Activated T-helper 1 cell treated with anti-CD3 and anti-CD28 coated beads, Interleukin-12 subunit alpha, Interleukin-12 subunit beta, Interleukin-2, Interleukin-4 antibody, amounts not matched to agents 30 ng/mL and 10 ng/mL and 1 ng/mL, durations not matched to agents 14 hours and 24 hours and 36 hours (primary cell): ENCODE measurements at places on chromosomes 5 and 9.

- no peak for DNase-seq
- H3K4me3 ChIP-seq: no peak overlapping the region
- H3K36me3 ChIP-seq: no peaks in the 10 kb centered on the region
- no peak overlapping the region for H3K27ac ChIP-seq
- no peaks in the 10 kb centered on the region for H3K4me1 ChIP-seq
- no peaks in the 10 kb centered on the region for H3K27me3 ChIP-seq
Measured at GRCh38 chr5:167361795-167362194, 929.6 kb upstream of the WWC1 start.

- H3K27ac ChIP-seq: no peak overlapping the region
- DNase-seq: no peak
- H3K36me3 ChIP-seq: peaks cover 31% of the 10 kb centered on the region
- H3K4me1 ChIP-seq: peaks cover 11% of the 10 kb centered on the region
Measured at GRCh38 chr9:112295174-112295573, 38.2 kb downstream of the PTBP3 start.

GRCh38 chr5:140221697-140222223, 46.8 kb downstream of the CYSTM1 start:
- peaks cover 34% of the 10 kb centered on the region for H3K4me1 ChIP-seq
- H3K36me3 ChIP-seq: no peaks in the 10 kb centered on the region
- DNase-seq: no peak
- H3K27me3 ChIP-seq: no peaks in the 10 kb centered on the region
- no peak overlapping the region for H3K4me3 ChIP-seq

DNA sequence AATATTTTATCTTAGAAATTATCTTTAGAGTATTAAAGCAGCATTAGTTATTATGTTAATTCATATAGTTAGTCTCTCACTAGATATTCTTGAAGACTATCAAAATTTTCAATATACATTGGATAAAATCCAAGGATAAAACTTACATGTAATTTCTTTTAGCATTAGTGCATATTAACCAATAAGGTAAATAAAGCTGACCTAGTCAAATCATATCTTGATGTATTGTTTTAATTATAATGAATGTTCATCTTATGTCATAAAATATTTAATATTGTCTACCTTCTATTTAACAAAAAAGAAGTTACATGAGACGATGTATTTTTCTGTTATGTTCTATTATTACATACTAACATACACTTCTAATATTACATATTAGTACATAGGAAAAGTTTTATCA, 301.7 kb upstream of the DAB2 start:
- no peaks in the 10 kb centered on the region for H3K4me1 ChIP-seq
- no peak overlapping the region for H3K4me3 ChIP-seq
- no peaks in the 10 kb centered on the region for H3K27me3 ChIP-seq
- no peak for DNase-seq
- H3K27ac ChIP-seq: no peak overlapping the region
- no peaks in the 10 kb centered on the region for H3K36me3 ChIP-seq

DNA sequence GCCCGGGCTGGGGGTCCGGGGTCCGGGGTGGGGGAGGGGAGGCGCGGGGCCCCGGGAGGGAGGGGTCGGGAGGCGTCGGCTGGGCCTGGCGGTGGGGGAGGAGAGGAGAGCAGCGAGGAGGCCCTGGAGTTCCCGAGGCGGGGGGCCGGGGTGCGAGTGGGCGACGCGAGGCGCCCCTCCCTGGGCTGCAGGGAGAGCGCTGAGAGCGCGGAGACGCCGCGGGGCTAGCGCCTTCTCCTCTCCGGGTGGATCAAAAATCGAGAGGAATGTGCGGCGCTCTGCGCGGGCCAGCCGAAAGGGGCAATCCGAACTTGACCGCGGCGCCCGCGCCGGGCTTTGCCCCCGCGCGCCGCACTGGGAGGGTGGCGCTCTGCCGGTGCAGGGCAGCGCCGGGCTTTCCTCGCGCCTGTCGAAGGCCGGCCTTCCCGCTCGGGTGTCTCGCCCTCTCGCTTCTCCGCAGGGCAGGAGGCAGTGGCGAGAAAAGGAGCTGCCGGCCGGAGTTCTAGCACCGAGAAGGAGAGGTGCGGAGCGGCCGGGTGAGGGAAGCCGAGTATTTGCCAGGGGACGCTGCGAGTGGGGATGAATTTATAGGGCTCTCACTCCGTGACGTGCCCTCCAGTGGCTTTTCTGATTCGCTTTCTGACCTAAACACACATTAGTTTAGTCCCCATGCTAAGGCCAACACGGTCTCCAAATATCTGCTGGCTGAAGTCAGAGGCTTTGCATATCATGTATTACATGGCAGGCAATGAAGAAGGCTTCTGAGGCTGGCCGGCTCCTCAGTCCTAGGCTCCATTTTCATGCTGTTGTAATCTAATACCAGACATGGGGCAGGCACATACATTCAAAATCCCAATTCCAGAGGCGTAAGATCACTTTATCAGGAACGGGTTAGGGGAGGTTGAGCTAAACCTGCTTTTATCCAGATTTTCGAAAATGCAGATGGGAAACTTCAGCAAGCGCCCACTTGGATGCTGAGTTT, 503 bp upstream of the GDNF start:
- peak overlapping the region; percentile 32 for H3K4me3 ChIP-seq
- DNase-seq: no peak
- H3K36me3 ChIP-seq: peaks cover 2% of the 10 kb centered on the region
- peaks cover 69% of the 10 kb centered on the region for H3K27me3 ChIP-seq
- H3K27ac ChIP-seq: no peak overlapping the region

DNA sequence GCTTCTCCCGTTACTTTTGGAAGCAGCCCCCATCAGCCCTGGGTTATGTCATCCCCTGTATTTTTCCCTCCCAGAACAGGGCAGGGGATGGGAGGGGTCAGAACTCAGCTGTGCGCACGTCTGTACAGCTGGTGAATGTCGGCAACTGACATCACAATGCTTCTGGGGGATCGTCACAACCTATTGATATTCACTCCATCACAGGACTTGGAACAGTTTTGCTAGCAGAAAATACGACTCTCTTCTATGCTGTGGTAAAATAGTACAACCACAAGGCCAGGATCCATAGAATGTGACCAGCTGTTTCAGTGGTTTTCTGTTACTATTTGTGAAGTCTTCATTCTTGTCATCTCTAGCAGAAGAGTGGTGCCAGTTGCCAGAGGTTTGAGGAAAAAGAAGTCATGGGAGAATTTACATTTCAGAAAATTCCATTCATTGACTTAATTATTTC, 77.1 kb upstream of the KLF4 start:
- no peaks in the 10 kb centered on the region for H3K27me3 ChIP-seq
- H3K36me3 ChIP-seq: no peaks in the 10 kb centered on the region
- no peak for DNase-seq
- H3K4me1 ChIP-seq: no peaks in the 10 kb centered on the region
- no peak overlapping the region for H3K27ac ChIP-seq
- H3K4me3 ChIP-seq: no peak overlapping the region

GRCh38 chr9:95653246-95653645, 136.5 kb upstream of the PTCH1 start:
- peaks cover 15% of the 10 kb centered on the region for H3K27me3 ChIP-seq
- no peak overlapping the region for H3K27ac ChIP-seq
- no peak for DNase-seq
- no peaks in the 10 kb centered on the region for H3K4me1 ChIP-seq

GRCh38 chr5:175856408-175857100, 14.8 kb upstream of the CPLX2 start:
- no peak overlapping the region for H3K27ac ChIP-seq
- H3K36me3 ChIP-seq: no peaks in the 10 kb centered on the region
- H3K4me1 ChIP-seq: no peaks in the 10 kb centered on the region
- no peak for DNase-seq

- peaks cover 2% of the 10 kb centered on the region for H3K27me3 ChIP-seq
- H3K4me1 ChIP-seq: no peaks in the 10 kb centered on the region
- no peak overlapping the region for H3K27ac ChIP-seq
- no peak overlapping the region for H3K4me3 ChIP-seq
- no peak for DNase-seq
- no peaks in the 10 kb centered on the region for H3K36me3 ChIP-seq
Measured at GRCh38 chr9:22457448-22457847, 10.8 kb downstream of the DMRTA1 start.

DNA sequence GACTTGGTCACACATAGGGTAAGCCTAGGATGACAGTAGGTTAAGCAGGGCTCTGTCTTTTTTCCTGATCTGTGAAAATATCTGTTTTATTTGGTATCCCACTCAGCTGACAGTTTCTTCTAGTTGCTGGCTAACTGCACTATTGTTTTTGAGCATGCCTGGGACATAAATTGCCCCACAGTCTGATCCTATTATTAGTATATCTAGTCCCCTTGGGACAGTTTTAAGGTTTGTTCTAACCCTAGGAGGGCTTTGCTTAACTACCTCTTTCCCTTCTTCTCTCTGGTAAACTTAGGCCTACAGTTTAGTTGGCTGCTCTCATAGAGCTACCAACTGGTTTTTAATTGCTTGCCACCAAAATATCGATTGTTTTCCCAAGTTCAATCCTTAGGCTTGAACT, 446.6 kb downstream of the ARHGEF28 start:
- H3K27me3 ChIP-seq: peaks cover 2% of the 10 kb centered on the region
- no peak for DNase-seq
- H3K36me3 ChIP-seq: no peaks in the 10 kb centered on the region
- no peak overlapping the region for H3K4me3 ChIP-seq

- H3K4me3 ChIP-seq: no peak overlapping the region
- H3K27ac ChIP-seq: no peak overlapping the region
- H3K27me3 ChIP-seq: peaks cover 5% of the 10 kb centered on the region
- DNase-seq: no peak
Measured at GRCh38 chr5:68821056-68821455, 272.8 kb upstream of the SLC30A5 start.

DNA sequence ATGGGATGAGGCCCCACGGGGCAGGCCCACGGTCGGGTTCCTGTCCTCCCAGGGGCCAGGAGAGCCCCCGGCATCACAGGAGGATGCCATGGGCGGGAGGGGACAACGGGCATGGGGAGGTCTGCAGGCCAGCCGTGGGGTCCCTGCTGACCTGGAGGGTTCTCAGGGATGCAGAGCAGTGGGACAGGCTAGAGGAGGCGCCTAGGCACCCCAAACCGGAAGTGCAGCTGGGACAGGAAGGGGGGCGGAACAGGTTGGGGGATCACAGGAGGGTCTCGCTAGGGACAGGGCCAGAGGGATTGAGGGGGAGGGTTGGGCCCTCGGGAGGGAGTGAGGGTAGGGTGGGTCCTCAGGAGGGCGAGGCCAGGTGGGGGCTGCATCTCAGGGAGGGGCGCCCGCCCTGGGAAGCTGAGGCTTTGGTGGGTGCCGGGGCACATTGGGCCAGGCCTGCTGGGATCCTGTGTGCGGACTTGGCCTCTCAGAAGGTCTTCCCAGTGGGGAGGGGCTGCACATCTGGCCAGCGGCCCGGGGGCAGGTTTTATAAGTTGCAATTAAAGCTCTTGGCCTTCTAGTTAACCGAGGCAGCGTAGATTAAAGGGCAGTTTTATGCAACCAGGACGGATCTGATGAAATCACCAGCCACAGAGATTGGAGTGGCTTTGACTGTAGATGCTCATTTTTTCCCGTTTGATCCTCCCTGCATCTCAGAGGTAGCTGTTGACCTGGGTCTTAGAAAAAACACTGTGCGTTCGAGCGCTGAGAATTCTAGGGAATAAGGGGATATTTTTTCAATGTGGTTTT, 20.1 kb downstream of the NKD2 start:
- no peak overlapping the region for H3K4me3 ChIP-seq
- no peaks in the 10 kb centered on the region for H3K4me1 ChIP-seq
- no peaks in the 10 kb centered on the region for H3K27me3 ChIP-seq
- no peak overlapping the region for H3K27ac ChIP-seq

DNA sequence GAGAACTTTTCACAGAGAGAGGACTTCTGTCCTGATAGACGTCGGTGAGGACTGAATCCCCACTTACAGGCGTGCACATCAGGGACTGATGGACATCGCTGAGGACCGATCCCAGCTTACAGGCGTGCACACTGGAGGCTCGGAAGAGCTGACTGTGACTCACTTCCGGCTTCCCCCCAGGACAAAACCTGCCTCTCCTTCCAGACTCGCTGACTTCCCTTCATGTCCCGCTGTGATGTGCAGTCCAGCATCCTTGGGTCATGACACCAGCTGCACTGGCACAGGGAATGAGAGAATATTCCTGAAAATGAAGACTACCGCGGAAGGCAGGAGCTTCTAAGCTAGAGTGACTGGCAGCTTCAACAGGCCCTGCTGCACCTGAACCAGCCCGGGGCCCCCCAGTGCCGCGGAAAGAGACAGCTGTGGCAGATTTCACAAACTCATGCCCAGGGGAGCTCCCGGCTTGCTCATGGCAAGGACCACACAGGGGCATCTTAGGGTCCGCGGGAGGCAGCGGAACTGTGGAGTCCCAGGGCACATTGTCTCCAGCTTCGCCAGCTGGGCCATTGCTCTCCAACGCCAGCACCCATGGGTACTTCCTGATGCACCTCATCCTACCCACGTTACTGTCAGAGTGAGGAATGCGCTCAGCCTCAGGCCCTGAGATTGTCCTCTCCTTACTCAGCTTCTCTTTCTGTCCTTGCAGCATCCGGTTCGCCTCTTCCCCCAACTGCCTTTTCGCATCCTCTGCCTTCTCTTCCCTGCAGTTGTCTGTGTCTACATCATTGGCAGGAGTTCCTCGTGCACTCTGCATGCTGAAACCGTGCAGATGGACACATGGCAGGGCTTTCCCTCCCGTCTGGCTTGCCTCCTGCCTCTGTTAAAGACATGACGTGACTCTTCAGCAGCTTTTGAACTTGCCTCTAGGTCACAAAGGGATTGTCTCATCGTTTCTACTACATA, 29.5 kb downstream of the SURF6 start:
- H3K4me1 ChIP-seq: no peaks in the 10 kb centered on the region
- no peaks in the 10 kb centered on the region for H3K36me3 ChIP-seq
- peaks cover 7% of the 10 kb centered on the region for H3K27me3 ChIP-seq
- no peak overlapping the region for H3K4me3 ChIP-seq
- H3K27ac ChIP-seq: no peak overlapping the region
- DNase-seq: no peak

- H3K27me3 ChIP-seq: no peaks in the 10 kb centered on the region
- no peaks in the 10 kb centered on the region for H3K4me1 ChIP-seq
- no peak for DNase-seq
- no peak overlapping the region for H3K27ac ChIP-seq
Measured at GRCh38 chr9:12699529-12699928, 6.3 kb downstream of the TYRP1 start.

- no peak overlapping the region for H3K4me3 ChIP-seq
- no peak for DNase-seq
- H3K27ac ChIP-seq: no peak overlapping the region
- no peaks in the 10 kb centered on the region for H3K4me1 ChIP-seq
Measured at GRCh38 chr5:99955962-99956361, 579.2 kb upstream of the FAM174A start.

GRCh38 chr9:2356041-2356790, 265.4 kb upstream of the VLDLR start:
- no peak for DNase-seq
- no peaks in the 10 kb centered on the region for H3K4me1 ChIP-seq
- no peaks in the 10 kb centered on the region for H3K36me3 ChIP-seq
- H3K4me3 ChIP-seq: no peak overlapping the region
- no peak overlapping the region for H3K27ac ChIP-seq
- no peaks in the 10 kb centered on the region for H3K27me3 ChIP-seq
